HCT116 (cell line): ENCODE measurements at places on chromosomes 2 and 18.

DNA sequence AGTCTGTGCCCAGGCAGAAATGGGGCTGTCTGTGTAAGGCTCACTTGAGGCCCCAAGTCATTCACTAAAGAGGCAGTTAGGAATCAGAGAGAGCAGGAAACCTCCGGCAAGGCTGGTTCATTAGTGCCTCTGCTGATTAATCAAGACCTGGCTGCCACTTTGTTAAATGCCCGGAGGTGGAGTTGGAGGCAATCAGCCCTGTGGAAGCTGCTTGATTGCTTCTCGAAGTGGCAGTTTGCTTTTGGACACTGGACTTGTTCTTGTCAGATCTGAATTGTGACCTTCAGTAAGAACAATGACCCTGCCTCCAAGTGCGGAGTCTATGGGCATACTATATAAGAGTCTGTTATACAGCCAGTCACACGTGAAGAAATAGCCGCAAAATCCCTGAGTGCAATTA is 183.9 kb upstream of the LINC00305 start:
- no peak overlapping the region for H3K4me3 ChIP-seq
- no peak for DNase-seq
- no peaks in the 10 kb centered on the region for H3K27me3 ChIP-seq
- H3K27ac ChIP-seq: no peak overlapping the region
- no peaks in the 10 kb centered on the region for H3K36me3 ChIP-seq
- no peaks in the 10 kb centered on the region for H3K4me1 ChIP-seq

DNA sequence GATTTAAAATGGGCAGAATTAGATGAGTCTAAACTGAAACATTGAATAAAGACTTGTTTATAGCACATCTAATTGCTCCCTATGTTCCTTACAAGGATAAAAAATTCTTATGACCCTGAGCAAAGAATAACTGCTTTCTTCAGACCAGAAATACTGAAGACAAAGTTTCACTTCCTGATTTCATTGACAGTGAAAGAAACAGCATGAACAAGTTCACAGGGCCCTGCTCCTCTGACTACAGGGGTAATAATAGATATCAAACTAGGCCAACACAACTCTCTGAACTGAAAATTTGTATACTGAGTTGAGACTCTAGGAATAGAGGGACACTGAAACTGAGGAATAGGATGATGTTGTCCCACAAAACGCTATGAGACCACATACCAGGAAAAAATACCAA is 1383.3 kb upstream of the CDH2 start:
- no peak for DNase-seq
- H3K27me3 ChIP-seq: no peaks in the 10 kb centered on the region
- H3K4me3 ChIP-seq: no peak overlapping the region
- H3K4me1 ChIP-seq: no peaks in the 10 kb centered on the region
- no peak overlapping the region for H3K27ac ChIP-seq

- H3K27ac ChIP-seq: no peak overlapping the region
- no peaks in the 10 kb centered on the region for H3K36me3 ChIP-seq
- H3K4me1 ChIP-seq: no peaks in the 10 kb centered on the region
- no peak overlapping the region for H3K4me3 ChIP-seq
Observed at GRCh38 chr2:196080526-196080925, 11.9 kb upstream of the DNAH7 start.

DNA sequence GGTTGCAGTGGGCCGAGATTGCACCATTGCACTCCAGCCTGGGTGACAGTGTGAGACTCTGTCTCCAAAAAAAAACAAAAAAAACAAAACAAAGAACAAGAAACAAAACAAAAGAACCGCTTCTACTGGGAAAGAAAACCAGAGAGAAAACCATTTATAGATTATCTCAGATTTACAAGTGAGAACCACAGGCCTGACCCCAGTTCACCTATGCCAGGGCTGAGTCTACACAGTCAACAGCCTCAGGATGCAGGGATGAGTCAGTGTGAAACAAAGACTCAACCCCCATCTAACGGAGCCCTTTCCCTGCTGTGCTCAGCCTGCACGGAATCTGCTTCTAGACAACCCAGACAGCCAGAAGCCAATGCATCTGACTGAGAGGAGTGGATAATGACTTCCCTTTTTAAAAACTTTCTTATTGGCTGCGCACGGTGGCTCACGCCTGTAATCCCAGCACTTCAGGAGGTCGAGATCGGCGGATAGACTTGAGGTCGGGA is 25.5 kb upstream of the YWHAQ start:
- peaks cover 3% of the 10 kb centered on the region; the same call in 1 of the 2 replicates for H3K27me3 ChIP-seq
- no peaks in the 10 kb centered on the region for H3K36me3 ChIP-seq
- H3K4me3 ChIP-seq: no peak overlapping the region
- H3K27ac ChIP-seq: no peak overlapping the region
- no peak for DNase-seq
- H3K4me1 ChIP-seq: peaks cover 7% of the 10 kb centered on the region; the same call in 1 of the 2 replicates

GRCh38 chr2:235095569-235095968 is 143.8 kb downstream of the SH3BP4 start:
- DNase-seq: no peak
- no peak overlapping the region for H3K4me3 ChIP-seq
- H3K27ac ChIP-seq: no peak overlapping the region
- no peaks in the 10 kb centered on the region for H3K4me1 ChIP-seq
- H3K36me3 ChIP-seq: no peaks in the 10 kb centered on the region

DNA sequence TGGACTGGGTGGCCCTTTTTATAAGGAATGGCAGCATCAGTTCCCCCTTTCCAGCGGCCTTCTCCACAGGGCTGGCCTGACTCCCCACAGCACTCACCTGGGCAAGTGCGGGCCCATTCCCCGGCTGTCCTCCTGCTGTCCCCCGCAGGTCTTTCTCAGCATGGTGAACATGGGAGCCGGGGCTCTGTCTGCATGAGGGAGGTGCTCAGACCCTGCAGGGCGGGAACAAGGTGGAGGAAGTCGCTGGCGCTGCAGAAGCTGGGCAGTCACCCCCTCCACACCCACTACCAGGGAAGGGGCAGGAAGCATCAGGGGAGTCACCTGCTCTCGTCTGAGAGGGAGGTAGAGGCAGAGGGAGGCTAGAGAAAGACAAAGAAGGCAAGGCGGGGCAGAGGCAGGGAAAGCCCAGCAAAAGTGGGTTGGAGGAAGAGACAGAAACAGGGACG is 12.2 kb downstream of the HES6 start:
- no peaks in the 10 kb centered on the region for H3K27me3 ChIP-seq
- no peak overlapping the region for H3K4me3 ChIP-seq
- DNase-seq: no peak
- no peaks in the 10 kb centered on the region for H3K4me1 ChIP-seq
- H3K27ac ChIP-seq: no peak overlapping the region
- H3K36me3 ChIP-seq: no peaks in the 10 kb centered on the region

- no peak overlapping the region for H3K27ac ChIP-seq
- H3K27me3 ChIP-seq: no peaks in the 10 kb centered on the region
- DNase-seq: no peak
- no peak overlapping the region for H3K4me3 ChIP-seq
Observed at GRCh38 chr2:230218421-230218820, 1.4 kb downstream of the SP110 start.

GRCh38 chr2:98465456-98466226 is 21.0 kb downstream of the INPP4A start:
- no peaks in the 10 kb centered on the region for H3K36me3 ChIP-seq
- DNase-seq: no peak
- no peak overlapping the region for H3K4me3 ChIP-seq
- no peaks in the 10 kb centered on the region for H3K27me3 ChIP-seq
- H3K27ac ChIP-seq: no peak overlapping the region
- peaks cover 32% of the 10 kb centered on the region for H3K4me1 ChIP-seq
